ENCODE measurements at places on chromosomes 2 and 18. TPM values are rescaled to one million over a fixed set of nuclear protein-coding genes. Genes with fewer than 3 reads are reported as not detected.

- H3K4me3 ChIP-seq, result no peak overlapping the region
- no peak for DNase-seq
- peaks cover 6% of the 10 kb centered on the region for H3K27me3 ChIP-seq
- H3K36me3 ChIP-seq, result no peaks in the 10 kb centered on the region
- no peaks in the 10 kb centered on the region for H3K4me1 ChIP-seq
- no peak overlapping the region for H3K27ac ChIP-seq
Observed at GRCh38 chr18:62693659-62694058, 21.7 kb upstream of the PHLPP1 start.

GRCh38 chr2:101842471-101842870, 145.0 kb downstream of the MAP4K4 start:
- no peaks in the 10 kb centered on the region for H3K27me3 ChIP-seq
- peaks cover 34% of the 10 kb centered on the region for H3K36me3 ChIP-seq

ITGB6 gene
- not detected for polyA plus RNA-seq

DNA sequence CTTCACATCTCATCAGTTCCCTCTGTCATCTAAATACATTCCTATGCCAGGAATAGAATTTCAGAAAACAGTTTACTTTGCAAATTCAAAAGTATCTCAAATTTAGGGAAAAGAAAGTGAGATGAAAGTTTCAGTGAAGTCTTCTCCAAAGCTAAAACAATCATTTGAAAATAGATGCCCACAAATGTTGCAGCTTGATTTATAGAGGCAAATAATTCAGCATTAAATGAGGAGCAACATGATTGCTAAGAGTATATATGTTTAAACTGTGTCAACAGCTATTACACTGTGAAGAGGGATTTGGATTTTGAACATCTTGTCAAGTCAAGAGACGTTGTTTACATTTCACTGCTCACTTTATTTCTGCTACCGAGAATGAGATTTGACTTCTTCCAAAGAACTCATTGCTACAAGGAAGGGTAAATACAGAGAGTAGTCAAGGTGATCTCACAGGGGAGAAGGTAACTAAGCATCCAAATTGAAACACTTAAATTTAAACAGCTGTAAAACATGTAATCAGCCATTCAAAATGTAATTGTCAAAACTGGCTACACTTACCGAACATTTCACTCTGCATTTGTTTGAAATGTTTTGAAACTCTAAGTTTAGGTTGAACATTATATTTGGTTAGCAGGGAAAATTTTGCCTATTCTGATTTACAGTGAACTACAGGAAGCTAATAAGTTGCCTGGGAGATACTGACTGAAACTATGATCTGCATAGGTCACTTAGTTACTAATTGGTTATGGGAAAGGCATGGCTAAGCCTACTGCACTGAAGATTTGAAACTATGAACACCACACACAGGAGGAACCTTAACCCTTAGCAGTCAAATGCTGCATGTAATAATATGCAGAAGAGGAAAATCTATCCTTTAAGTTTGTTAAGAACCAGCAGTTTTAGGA, 33.2 kb upstream of the GALNT3 start:
- no peaks in the 10 kb centered on the region for H3K4me1 ChIP-seq
- H3K27ac ChIP-seq, result no peak overlapping the region
- H3K27me3 ChIP-seq, result no peaks in the 10 kb centered on the region

DNA sequence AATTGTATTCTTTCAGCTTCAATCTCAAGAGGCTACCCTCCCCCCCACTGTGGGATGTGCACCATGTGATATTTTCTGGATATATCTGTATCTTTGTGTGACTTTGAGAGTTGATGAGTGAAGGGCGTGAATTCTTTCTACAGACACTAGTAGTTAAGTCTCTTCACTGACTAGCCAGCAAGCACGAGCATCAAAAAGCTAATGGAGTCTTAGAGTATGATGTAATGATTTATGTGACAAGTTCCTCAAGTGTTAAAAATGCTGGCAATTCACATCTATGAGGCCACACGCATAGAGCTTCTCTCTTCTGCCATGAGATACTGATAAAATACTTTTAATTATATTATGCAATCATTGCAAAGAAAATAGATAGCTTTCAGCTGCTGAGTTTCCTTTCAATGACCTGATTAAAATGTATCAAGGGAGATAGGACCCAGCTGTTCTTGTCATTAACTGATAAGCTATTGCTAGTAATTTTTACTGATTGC, 304.8 kb downstream of the TRIB2 start:
- no peak overlapping the region for H3K27ac ChIP-seq
- H3K36me3 ChIP-seq, result no peaks in the 10 kb centered on the region
- no peak overlapping the region for H3K4me3 ChIP-seq
- no peaks in the 10 kb centered on the region for H3K4me1 ChIP-seq

MAP3K19 gene
- polyA plus RNA-seq, result not detected

DNA sequence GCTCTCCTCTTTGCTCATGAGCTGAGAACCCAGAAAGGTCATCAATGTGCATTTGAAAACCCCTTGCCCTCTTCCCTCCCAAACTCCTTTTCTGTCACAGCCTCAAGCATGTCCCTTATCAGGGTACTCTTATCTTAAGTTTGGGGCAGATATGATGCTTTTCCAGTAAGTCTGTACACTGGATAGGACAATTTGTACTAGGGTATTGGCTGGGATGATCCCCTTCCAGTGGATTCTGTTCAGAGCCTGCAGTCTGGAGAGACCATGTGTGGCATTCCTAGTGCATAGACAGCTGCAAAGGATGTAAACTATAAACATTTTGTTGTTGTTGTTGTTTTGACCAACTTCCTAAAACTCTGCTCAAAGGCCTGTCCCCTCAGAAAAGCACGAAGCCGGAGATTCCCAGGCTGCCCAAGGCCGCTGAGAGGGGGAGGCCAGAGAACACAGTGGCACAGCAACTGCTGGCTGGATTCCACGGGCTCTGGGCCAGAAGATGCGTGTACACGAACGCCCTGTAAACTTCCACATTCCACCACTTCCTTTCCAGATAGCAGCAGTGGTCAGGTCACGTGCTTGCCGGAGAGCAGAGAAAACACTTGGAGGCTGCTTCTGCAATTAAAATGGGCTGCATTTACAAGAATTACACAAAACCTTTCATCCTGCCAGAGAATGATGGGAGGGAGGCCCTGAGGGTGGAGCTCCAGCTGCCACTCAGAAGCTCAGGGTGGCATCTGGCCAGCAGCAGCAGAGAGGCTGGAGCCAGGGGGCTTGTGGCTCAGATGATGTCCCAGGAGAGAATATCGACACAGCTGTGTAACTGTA, 42.1 kb downstream of the BMP10 start:
- H3K4me3 ChIP-seq, result no peak overlapping the region
- no peaks in the 10 kb centered on the region for H3K36me3 ChIP-seq
- H3K27ac ChIP-seq, result peak overlapping the region; percentile 40
- no peaks in the 10 kb centered on the region for H3K27me3 ChIP-seq
- peak; percentile 96 for DNase-seq

GRCh38 chr2:169175112-169175511, 105.7 kb downstream of the DHRS9 start:
- no peaks in the 10 kb centered on the region for H3K4me1 ChIP-seq
- no peak overlapping the region for H3K4me3 ChIP-seq
- no peak overlapping the region for H3K27ac ChIP-seq
- DNase-seq, result no peak

- peaks cover 5% of the 10 kb centered on the region for H3K4me1 ChIP-seq
- peak overlapping the region; percentile 70 for H3K27ac ChIP-seq
- no peaks in the 10 kb centered on the region for H3K27me3 ChIP-seq
Observed at GRCh38 chr2:219228041-219228910, 1.2 kb downstream of the ATG9A start.

GRCh38 chr18:8329186-8329771, 280.0 kb upstream of the RAB12 start:
- H3K4me1 ChIP-seq, result peaks cover 6% of the 10 kb centered on the region
- H3K4me3 ChIP-seq, result no peak overlapping the region
- H3K36me3 ChIP-seq, result no peaks in the 10 kb centered on the region

DNA sequence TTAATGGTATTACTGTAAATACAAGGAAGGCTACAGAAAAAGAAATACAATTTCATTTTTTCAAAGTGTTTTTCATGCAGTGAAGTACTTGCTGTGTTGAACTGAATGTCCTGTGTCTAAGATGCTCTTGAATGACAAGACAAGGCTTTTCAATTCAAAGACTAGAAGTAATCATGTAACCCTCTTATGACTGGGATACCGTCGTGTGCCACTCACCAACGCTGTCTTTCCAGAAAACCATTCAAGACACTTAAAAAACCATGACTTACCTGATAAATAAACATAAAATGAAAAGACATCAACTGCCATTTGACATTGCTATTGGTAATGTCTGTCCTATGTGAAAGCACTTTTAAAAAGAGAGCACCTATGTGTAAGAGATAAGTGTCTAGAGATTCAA, 183.1 kb upstream of the DPP10 start:
- no peaks in the 10 kb centered on the region for H3K27me3 ChIP-seq
- H3K4me1 ChIP-seq, result no peaks in the 10 kb centered on the region
- no peak overlapping the region for H3K27ac ChIP-seq
